ENCODE measurements at places on chromosomes 7 and 10.

- DNase-seq, result no peak
Measured at GRCh38 chr10:48937796-48938195, 1.8 kb downstream of the LRRC18 start.

GRCh38 chr7:68857571-68857970, 740.7 kb upstream of the AUTS2 start:
- DNase-seq, result no peak

DNA sequence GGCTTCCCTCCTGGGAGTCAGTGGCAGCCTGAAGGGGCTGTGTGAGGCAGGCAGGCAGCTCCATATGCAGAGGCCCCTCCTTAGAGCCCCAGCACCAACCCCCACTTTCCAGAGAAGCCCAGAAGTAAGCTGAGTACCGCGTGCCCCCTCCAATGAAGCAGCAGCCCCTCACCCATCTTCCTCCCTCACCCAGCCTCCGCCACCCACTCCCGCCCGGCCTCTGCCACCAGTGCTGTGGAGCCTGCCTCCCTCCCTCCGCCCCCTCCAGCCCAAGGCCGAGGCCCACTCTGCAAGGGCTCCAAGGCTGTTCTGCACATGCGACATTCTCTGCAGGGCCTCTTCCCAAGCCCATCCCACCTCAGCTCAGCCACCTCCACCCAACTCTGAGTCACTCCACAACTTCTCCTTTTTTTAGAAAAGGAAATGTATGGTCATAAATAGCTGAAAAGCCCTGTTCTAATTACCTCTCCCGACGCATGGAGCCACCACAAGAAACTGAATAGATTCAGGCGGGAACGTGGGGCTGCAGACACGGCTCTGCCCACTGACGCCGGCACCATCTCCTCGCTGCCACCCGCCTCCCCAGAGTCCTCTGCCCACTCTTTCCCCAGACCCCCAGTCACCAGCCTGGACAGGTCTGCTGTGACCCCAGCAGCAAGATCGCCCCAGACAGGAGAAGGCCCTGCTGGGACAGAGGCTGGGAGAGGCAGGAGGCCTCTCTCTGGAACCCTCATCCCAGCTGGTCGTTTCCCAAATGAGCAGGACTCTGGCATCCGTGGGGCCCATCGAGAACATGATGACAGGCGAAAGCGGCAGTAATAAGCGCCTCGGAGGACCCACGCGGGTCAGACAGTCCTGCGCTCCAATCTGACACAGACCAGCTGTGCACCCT, 213.9 kb downstream of the MAD1L1 start:
- no peak for DNase-seq

DNA sequence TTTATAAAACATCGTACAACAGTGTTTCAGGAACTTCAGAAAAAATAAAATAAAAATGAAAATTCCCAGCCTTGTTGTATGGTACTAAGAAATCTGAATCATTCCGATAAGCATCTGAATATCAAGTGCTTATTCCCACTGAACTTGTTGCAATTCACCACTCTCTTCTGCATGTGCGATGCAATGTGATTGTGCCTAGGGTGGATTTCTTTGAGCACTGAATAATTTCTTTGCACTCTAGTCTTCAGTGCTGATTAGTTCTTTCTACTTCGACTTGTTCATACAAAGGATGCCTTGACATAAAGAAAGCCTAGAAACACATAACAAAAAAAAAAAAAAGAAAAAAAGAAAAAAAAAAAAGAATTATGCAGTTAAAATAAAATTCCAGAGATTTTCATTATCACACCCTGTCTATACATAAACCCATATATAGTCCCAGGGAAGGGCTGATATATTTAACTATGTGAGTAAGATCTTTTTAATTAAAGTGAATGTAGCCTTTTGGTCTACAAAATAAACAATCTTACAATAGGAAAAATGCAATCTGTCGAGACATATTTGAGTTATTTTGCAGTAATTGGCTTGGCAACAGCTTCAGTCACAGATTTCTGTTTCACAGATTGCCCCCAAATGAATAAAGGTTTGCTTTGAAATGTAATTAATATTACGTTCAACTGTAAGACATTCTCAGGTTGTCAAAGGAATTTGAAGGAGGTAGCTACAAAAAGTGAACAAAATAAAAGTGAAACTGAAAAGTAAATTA, 1118.9 kb upstream of the CELF2 start:
- no peak for DNase-seq

- no peak for DNase-seq
Measured at GRCh38 chr7:69656077-69656476, 57.8 kb downstream of the AUTS2 start.

GRCh38 chr10:43254881-43255633, 11.8 kb downstream of the RASGEF1A start:
- no peak for DNase-seq

DNA sequence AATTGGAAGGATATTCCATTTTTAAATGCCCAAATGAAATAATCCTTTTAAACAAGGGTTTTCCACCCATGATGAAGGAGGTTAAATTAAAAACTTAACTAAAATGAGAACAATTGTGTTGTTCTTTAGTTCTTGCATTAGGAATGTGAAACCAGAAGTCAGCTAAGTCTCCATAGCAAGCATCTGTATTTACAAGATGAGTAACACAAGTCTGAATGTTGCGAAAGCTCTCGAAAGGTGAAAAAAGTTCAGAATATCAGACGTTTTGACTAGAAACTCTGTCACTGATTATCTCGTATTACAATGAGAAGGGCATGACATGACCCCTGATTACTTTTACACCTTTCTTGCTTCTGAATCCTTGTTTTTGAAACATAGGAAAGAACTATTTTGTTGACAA, 149.6 kb downstream of the BICC1 start:
- DNase-seq, result no peak

- no peak for DNase-seq
Measured at GRCh38 chr7:133197972-133198544, 54.8 kb upstream of the EXOC4 start.

- DNase-seq, result no peak
Measured at GRCh38 chr7:5635461-5636445, 145.7 kb downstream of the RNF216 start.
